ELR (cell line): ENCODE measurements at places on chromosomes 16 and 17.

DNA sequence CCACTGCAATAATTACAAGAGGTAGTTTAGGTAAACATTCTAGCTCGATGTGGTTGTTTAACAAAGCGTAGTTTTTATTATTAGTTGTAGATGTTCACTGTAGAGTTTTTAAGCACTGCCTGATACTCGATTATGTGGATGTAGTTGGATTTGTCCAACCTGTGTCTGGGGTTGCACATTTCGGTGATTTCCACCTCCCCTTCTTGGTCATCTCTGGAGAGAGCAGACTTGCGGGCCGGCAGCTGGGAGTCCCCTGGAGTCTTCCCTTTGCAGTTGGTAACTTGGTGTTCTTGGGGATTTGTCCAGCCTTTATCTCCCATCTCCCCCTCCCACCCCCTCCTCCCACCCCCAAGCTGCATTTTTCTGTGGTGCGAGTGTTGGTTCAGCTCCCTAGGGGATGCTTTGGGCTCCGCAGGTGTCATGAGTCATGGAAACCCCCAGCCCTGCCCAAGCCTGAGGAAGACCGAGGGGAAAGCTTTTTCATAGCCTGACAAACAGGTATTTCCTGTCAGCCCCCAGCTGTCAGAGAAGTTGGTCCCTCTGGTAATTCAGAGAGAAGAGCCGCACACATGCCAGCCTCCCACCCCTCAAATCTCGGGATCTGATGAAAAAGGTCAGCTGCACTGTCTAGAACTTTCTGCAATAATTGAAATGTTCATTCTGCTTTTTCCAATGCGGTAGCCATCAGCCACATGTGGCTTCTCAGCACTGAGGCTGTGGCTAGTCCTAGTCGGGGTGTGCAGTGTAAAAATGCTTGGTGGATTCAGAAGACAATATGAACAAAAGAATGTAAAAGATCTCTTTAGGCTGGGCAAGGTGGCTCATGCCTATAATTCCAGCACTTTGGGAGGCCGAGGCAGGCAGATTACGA is 50.3 kb downstream of the KSR1 start:
- no peak for DNase-seq

GRCh38 chr17:78924481-78925151 is 571 bp downstream of the TIMP2 start:
- peak; percentile 65 for DNase-seq

- DNase-seq: peak; percentile 80
Observed at GRCh38 chr17:43907425-43907981, at the start of gene MPP2. Gene MPP2 (minus strand): TSS chr17:43907536. CDS start chr17:43904460, 3,076 bp downstream.

GRCh38 chr17:49633762-49634484 is 44.0 kb downstream of the SPOP start:
- no peak for DNase-seq

DNA sequence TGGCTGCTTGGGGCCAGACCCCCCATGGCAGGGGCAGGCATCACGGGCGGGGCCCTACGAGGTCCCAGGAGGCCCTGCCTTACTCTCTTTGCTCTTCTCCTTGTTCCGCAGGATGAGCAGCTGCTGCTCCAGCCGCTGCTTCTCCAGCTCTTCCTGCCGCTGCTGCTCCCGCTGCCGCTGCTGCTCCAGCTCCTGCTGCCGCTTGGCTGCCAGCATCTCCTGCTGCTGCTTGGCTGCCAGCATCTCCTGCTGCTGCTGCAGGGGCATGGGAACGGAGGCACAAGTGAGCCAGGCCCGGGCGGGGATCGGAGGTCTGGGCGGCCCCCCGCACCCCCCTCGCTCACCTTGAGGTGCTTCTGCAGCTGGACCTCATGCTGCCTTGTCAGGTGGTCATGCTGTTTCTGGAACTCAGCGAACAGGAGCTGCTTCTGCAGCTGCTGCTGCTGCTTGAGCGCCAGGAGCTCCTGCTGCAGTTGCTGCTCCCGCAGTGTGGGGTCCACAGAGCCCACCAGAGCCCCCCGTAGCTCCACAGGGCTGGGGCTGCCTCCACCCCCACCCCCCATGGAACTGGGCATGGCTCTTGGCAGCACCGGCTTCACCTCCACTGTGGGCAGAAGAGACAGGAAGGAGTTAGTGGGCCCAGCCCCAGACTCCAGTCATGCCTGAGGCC is 22.8 kb downstream of the G6PC3 start:
- no peak for DNase-seq

- DNase-seq: no peak
Observed at GRCh38 chr17:61230972-61231820, 168.4 kb upstream of the TBX2 start.

- DNase-seq: peak; percentile 76
Observed at GRCh38 chr17:7237761-7238419, 1.4 kb downstream of the PHF23 start.

GRCh38 chr17:20852239-20852989 is 190.4 kb downstream of the USP22 start:
- DNase-seq: peak; percentile 6

- no peak for DNase-seq
Observed at GRCh38 chr16:82257990-82258389, 88.0 kb upstream of the MPHOSPH6 start.

DNA sequence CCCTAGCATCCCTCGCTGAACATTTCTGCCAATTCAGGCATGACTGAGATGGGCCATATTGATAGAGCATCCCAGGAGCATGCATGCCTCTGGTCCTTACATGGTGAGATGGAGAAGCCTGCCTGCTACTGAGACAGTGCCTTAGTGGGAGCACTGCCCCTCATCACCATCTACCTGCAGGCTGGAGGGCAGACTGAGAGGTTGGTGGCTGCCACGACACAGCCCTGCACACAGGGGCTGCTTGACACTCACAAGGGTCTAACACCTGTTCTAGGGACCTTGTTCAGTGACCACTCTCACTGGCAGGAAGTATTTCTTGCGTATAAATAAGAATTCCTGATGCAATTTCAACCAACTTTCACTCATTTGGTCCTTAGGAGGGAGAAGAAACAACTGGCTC is 34.0 kb downstream of the WIPI1 start:
- no peak for DNase-seq

- peak; percentile 31 for DNase-seq
Observed at GRCh38 chr17:70493277-70493874, 324.0 kb downstream of the KCNJ2 start.

DNA sequence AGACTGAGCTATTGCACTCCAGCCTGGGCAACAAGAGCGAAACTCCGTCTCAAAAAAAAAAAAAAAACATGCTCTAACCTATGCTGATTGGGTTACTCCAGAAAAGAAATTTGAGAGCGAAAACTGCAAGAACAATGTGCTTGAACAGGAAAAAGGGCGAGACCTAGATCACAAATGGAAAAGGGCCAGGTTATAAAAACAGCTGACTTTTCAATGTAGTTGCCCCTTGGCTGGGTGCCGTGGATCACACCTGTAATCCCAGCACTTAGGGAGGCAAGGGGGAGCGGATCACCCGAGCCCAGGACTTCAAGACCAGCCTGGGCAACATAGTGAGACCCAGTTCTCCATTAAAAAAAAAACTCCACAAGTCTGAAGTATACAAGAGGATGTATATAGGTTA is 48.8 kb downstream of the MRM3 start:
- DNase-seq: no peak

DNA sequence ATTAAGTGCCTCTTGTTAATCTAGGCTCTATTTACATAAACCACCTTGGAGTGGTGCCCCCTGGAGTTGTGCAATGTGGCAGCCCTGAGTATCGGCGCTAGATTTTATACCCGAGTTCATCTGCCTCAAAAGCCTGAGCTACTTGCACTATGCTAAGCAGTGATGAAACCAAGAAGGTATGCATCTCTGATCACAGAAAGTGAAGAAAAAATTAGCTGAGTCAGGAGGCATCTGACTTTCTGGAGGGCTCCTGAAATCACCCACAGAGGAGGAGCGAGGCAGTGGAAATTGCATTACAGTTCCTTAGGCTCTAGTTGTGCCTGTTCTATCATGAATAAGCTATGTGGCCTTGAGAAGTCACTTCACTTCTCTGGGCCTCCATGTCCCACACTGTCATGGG is 80.3 kb upstream of the PSMD7 start:
- DNase-seq: no peak

DNA sequence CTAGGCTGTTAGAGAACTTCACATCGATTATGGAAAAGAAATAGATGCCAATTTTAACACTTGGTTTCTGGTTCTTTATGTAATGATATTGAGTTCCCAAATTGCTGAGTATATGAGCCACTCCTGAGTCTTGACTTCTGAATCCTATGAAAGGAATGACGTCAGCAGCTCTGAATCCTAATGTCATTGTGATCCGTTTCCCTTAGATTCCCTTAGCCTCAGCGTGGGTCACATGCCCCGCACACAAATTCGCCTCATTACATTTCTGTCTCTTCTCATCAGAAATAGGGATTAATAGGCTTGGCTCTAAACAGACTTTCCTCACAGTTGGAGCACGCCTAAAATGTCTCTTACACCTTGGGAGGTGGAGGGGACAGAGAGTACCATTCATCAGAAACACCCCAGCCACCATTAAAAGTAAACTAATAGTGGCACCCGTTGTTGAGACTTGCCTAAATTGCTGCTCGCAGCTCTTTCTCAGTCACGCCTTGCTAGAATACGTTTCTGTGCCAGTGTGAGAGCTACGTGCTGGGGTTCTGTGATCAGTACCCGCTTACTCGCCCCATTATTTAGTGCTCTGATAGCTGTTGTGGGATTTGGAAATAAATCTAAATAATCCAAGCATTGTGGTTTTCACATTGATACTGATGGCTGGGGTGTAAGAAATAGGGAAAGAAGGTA is 7.1 kb downstream of the MRM3 start:
- no peak for DNase-seq
